Fibroblast of skin of scalp (primary cell): ENCODE measurements at places on chromosomes 1 and 21.

DNA sequence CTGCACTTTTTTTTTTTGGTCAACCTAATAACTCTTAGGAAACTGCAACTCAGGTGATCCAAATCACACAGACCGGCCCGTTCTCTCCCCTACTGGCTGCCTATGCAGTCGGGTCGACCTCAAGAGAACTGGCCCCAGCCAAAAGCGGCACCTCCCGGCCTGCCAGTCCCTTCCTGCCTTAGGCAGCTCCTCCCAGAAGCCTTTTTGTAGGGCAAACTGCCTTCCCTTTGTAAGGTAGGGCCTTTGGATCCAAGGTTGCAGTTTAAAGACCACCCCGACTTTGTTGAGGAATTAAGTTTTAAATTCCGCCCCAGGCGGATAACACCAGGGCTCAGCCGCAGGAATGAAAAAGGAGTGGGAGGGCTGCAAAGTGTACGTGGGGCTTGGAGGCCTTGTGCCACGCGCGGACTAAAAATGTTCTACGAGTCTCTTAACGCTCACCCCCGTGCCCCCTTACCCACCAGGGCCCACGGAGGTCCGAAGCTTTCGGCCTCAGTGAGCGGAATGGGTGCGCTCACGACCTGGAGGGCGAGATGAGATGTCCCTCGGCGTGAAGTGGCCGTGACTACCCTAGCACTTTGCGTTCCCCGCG, 642 bp upstream of the ST3GAL3 start:
- peak; percentile 8 for DNase-seq

DNA sequence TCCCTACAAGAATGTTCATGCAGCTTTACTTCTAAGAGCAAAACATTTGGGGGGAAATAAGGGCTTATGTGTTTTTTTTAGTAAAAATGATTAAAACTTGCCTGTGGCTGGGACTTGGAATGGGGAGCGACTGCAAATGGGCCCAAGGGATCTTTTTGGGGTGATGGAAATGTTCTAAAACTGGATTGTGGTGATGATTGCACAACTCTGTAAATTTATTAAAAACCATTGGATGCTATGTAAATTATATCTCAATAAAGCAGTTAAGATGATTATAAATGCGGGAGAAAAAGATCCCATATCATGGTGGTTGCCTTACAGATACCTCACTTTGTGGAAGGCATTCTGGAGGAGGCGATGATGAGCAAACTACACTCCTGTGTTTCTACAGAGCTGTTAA, 30.2 kb upstream of the STUM start:
- no peak for DNase-seq

- no peak for DNase-seq
Observed at GRCh38 chr21:39079617-39080016, 103.6 kb downstream of the PSMG1 start.

DNA sequence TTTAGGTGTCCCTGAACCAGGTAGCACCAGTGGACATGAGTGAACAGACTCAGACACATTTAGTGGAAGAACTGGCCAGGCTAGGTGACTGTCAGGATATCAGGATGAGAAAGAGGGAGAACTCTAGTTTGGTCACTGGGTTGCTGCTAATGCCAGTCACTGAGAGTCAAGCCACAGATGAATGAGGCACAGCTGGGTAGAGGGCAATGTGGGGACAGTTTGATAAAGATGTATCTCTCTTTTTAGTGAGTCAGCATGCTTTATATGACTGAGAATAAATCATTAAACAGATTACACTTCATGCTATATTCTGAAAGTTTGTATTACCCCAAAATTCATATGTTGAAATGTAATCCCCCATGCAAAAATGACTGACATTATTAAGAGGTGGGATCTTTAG, 87.1 kb downstream of the SELENOF start:
- DNase-seq, result no peak

GRCh38 chr1:114328361-114328904, 174.8 kb upstream of the SYT6 start:
- no peak for DNase-seq

- peak; percentile 18 for DNase-seq
Observed at GRCh38 chr1:38962560-38962959, 20.9 kb upstream of the RHBDL2 start.

GRCh38 chr1:31658721-31659120, 14.0 kb upstream of the PEF1 start:
- DNase-seq, result peak; percentile 35
